Iris pigment epithelial cell (primary cell): ENCODE measurements at places on chromosomes 7 and 10.

GRCh38 chr10:111762114-111762513, 421.5 kb downstream of the GPAM start:
- no peak for DNase-seq

- DNase-seq, result peak; percentile 8
Observed at GRCh38 chr10:94240901-94241300, 121.8 kb downstream of the NOC3L start.

DNA sequence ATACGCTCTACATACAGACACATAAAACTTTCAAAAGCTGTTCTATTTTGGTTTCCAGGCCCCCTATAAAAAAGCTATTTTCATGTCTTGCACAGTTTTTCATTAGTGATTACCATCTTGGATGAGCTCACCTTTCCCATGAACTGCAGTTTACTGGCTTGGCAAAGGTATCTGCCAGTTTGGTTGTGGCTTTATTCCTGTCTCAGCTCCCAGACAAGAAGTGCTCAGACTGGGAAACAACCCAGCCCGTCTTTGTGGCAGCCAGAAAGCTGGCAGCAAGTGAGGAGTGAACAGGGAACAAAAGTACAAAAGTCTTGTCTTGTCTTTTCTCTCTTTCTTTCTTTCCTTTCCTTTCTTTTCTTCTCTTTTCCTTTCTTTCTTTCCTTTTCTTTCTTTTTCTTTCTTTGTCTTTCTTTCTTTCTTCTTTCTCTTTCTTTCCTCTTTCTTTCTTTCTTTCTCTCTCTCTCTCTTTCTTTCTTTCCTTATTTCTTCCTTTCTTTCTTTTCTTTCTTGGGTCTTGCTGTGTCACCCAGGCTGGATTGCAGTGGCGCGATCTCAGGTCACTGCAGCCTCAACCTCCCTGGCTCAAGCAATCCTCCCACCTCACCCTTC, 138.8 kb downstream of the CFAP58 start:
- DNase-seq, result no peak

- DNase-seq, result no peak
Observed at GRCh38 chr7:25087855-25088254, 37.2 kb downstream of the CYCS start.

- DNase-seq, result no peak
Observed at GRCh38 chr10:52391927-52392602, 78.0 kb downstream of the DKK1 start.

DNA sequence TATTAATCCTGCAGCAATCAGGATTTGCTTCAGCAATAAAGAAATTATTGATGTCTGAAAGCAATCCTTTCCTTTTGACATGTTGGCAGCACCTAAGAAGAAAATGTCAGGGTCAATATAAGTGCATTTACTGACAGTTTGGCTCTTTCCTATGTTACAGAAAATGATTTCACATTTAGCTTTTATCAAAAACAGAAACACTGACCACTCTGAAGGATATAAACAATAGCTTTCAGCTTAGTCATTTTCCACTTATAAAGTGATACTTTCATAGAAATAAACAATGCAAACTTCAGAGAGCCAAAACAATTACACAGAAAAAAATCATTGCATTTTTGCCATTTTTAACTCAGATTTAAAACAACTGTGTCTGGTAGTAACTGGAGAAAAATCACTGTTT, 325.6 kb upstream of the KAT6B start:
- DNase-seq, result peak; percentile 68

DNA sequence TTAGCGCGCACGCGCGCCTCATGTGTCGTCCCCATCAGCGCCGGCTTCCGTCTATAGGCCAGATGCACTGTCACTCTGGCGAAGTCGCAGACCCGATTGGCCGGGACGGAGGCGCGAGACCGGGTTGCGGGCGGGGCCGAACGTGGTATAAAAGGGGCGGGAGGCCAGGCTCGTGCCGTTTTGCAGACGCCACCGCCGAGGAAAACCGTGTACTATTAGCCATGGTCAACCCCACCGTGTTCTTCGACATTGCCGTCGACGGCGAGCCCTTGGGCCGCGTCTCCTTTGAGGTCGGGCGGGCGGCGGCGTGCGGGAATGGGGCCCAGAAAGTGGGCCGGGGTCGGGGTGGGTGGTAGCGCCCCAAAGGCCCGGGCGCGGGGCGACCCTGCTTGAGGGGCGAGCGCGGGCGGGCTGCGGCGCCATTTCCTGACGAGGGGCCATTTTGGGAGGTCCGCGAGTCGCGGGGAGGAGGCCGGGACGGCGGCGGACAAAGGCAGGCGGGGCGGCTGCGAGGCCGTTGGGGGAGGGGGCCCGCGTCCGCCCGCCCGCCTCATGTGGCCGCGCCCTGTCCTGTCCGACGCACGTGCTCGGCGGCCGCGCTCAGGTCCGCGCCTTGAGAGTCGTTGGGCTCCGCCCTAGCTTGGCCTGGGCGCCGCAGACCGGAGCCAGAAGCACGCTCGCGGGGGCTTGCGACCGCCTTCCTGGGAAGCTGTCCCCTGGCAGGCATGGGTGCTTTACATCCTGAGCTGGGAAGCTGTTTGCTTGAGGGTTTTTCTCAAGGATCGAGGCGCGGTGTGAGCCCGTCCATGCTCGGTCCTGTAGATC, at the start of gene PPIA:
Gene PPIA, plus strand, starts transcription at position 178 of the 825 bp plus-strand sequence. Its CDS starts 44 bp downstream, at position 222.
- peak; percentile 98 for DNase-seq

- DNase-seq, result peak; percentile 64
Observed at GRCh38 chr10:12717981-12718707, 283.4 kb downstream of the CCDC3 start.

- no peak for DNase-seq
Observed at GRCh38 chr7:136640977-136641376, 227.5 kb upstream of the CHRM2 start.

DNA sequence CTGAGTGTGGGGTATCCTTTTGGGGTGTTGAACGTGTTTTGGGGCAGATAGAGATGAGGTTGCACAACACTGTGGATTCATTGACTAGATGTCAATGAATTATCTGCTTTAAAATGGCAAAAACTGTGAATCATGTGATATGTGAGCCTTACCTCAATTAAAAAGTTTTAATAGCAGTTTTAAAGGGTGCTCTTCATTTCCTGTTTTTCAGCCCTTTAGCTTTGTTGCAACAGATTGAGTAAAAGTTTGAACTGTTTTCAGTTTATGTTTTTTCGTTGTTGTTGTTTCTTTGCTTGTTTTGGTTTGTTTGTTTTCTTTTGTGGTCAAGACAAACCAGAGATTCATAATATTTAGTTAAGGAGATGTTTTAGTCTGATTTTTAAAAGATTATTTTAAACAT, 9.4 kb downstream of the TAS2R41 start:
- DNase-seq, result no peak

DNA sequence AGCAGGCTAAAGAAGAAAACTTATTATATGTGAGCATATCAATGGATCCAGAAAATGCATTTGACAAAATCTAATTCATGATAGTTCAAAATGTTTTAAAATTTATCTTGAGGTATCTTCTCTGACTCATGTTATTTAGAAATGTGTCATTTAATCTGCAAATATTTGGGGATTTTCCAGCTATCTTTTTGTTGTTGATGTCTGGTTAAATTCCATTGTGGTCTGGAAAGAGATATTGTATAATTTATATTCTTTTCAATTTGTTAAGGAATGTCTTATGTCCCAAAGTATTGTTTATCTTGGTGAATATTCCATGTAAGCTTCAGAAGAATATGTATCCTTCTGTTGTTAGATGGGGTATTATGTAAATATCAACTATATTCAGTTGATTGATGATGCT, 942.5 kb downstream of the KCNMA1 start:
- no peak for DNase-seq

DNA sequence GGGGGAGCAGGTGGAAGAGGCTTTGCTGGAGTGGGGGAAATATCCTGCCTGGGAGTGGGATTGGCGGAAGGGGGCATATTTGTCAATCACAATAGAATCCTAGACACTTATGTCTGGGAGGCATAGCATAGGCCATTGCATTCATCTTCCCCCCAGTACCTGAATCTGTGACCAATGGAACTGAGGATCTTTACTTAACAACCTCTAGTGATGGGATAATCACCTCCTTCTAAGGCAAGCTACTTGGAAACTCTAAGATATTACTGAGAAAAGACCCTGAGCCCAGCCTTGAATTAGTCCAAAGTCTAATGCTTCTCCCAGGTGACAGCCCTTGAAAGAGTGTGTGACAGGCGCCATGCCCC, 90.7 kb downstream of the NPSR1 start:
- DNase-seq, result no peak

- no peak for DNase-seq
Observed at GRCh38 chr7:158760936-158761335, 56.3 kb upstream of the NCAPG2 start.

- no peak for DNase-seq
Observed at GRCh38 chr7:103791894-103792293, 197.6 kb downstream of the RELN start.

- peak; percentile 12 for DNase-seq
Observed at GRCh38 chr7:83876593-83876992, 227.7 kb upstream of the SEMA3E start.

GRCh38 chr10:133162910-133163856, 3.2 kb downstream of the KNDC1 start:
- no peak for DNase-seq

DNA sequence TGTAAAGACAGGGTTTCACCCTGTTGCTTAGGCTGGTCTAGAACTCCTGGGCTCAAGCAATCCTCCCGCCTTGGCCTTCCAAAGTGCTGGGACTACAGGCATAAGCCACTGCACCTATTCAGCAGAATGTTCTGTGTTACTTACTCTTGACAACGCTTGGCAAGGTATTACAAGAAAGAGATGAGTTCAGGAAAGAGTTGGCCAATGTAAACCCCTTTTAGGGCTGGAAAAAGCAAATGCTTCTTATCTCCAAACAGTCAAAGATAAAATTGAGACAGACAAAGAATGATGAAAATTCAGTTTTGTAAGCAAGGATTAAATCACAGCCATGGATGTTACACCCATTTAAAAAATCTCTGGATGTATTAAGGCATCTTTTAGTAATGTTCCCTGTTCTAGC, 114.0 kb upstream of the PODXL start:
- DNase-seq, result no peak

DNA sequence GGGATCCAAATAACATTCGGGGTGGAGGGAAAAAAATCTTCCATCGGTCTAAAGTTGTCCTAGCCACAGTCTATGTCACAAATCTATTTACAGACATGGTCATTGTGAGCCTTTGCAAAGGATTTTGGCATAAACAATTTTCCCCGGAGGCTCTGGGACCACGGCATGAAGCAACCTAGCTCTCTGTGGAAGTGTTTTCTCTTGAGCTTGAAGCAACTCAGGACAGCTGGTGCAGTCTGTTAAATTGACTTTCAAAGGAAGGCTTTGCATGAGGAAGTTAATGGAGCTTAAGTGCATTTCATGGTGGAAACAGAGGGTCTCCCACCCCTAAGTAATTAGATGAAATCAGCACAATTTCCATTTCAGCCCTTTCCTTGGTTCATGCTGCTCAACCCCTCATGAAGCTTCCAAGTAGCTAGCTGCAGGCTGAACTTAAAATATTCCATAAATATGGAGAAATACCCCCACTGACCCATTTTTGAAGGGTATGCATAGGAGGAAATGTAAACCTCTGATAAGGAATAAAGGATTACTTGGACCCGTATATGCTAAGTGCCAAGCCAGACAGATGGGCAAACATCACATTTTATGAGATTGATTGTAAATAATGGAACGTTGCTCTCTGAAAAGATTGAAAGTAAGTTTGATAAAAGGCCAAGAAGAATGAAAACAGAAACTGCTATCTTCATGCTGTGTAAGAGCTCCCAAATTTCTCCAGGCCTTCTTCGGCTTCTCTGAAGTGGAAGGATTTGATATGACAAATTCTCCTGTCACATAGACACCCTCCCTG, 39.9 kb downstream of the CCDC3 start:
- DNase-seq, result no peak

GRCh38 chr10:68110027-68110426, 739 bp downstream of the MYPN start:
- peak; percentile 74 for DNase-seq

- DNase-seq, result no peak
Observed at GRCh38 chr10:85647741-85648140, 718.9 kb downstream of the GRID1 start.

DNA sequence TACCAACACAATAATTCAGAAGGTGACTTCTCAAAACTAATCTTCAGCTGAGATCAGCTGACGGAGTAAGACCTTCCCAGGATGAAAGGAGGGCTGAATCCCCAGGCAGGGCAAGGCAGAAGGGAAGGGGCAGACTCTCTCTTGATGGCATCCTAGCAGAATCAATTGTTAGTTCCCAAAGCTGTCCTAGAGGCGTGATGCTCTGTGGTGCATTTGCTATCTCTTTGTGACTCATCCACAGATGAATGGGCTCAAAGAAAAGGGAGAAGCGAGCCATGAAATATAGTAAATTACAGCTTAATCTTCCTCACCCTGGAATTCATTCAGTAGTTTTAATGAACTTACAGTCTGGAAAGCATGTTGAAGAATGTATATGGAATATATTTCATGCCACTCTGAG, 37.2 kb downstream of the PDE1C start:
- DNase-seq, result no peak

DNA sequence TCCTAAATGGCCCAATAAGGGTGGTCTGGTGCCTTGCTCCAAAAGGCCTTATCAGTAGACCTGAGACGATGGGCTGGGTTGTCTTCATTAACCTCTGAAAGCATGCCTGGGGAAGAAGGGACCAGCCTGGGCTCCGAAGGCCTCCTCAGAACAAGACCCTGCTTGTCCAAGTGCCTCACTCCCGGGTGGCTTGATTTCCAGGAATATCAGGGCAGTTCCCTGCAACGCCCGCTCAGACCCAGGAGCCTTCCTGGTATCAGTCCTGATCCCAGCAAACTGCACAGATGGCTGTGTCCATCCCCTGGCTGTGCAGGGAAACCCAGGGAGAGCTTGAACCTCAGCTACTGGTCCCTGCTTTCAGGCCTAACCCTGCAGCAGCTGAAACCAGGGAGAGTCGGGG, 49.9 kb upstream of the CUX1 start:
- no peak for DNase-seq

DNA sequence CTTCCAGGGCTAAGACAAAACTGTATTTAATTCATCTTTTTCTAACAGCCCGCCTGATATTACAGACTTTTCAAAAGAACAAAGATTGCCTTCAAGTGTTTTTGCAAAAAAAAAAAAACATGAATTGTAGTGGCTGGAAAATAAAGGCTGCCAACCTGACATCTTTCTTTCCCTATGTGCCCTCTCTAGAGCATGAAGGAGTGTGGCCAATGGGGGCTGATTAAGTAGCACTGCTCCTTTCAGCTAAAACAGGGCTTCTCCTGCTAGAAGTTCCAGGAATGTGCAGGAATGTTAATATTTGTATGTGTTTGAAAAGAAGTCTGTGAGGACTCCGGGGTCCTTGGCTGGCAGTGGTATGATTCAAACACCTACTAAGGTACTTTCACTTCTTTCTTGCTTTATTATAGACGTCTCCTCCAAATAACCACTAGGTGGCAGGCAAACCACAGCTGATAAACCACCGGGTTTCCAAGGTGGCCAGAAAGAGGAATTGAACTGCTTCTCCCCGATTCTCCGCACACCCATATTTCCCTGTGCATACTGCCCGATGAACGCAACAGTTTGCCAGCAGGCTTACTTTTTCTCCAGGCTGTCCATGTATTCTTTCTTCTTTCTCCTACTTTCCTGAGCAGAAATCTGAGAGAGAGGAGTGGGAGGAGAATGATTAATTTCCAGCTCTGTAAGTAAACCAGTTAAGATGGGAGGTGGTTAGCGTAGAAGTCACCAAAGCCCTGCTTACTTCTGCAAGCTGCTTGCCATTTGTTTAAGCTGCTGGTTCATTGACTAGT, 56.8 kb upstream of the DGKI start:
- peak; percentile 74 for DNase-seq
